ENCODE measurements at places on chromosomes 11 and 22.
A peak's percentile ranks its signal among the peaks of the same experiment; 100 is the strongest.

DNA sequence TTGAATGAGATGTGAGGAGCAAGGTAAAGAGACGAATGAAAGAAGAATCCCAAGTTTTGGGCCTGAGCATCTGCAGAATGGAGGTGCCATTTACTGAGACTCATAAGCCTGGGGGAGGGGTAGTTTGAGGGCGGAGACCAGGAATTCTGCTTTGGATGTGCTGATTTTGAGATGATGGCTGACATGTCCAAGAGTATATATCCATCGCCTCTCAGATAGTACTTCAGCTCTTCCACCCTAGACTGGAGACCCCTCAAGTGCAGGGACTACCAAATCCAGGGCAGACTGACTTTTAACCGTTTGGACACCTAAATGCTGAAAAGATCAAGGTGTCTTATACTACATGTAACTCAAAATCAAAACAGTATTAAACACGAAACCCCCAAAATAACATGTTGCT is 1.3 kb upstream of the SDF2L1 start:
- no peak for DNase-seq

DNA sequence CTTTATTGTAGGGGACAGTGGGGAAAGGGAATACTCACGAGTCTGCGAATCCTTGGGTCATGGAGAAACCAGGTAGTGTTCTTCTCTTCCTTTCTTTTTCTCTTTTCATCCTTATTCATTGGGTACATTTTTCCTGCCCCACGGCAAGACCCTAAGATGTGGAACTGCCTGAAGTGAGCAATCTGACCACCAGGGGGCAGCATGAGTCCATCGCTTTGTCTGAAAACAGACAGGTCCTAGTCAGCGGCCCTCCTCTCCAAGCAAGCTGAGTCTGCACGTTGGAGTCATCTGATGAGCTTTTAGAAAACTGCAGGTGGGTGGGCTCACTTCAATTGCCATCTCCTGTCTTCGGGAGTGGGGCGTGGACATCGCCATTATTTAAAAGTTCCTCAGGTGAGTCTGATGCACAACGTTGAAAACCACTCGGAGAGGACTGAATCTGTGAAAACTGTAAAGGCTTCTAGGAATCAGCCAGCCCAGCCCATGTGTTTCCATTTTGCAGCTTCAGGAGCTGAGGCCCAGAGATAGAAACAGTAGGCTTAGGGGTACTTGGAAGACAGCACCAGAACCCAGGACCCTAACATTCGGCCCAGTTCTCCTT is 34.0 kb upstream of the FBXO3 start:
- DNase-seq, result peak; percentile 81

DNA sequence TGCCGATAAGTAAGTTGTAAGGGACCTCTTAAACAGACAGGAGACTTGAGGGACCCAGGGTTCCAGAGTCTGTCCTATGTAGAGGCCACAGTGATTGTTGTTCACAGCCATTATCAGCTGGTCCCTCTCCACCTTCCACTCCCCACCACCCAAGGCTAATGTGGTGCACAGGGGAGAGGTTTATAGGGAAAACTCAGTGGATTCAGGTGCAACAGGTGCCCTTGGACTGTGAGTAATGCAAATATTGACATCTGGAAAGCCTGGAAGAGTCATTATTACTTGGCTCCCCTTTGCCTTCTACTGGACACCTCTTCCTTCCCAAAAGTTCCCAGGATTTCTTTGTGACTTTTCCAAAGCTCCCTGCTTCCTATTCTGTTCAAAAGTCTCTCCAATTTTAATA is 441.1 kb upstream of the CCDC90B start:
- no peak for DNase-seq

DNA sequence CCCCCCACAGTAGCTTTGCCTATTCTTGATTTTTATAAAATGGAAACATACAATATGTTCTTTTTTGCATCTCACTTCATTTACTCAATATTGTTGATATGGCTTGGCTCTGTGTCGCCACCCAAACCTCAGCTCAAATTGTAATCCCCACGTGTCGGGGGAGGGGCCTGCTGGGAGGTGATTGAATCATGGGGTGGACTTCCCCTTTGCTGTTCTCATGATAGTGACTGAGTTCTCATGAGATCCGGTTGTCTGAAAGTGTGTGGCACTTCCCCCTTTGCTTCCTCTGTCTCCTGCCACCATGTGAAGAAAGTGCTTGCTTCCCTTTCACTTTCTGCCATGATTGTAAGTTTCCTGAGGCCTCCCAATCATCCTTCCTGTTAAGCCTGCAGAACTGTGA is 431.3 kb downstream of the MN1 start:
- DNase-seq, result no peak

GRCh38 chr22:24706054-24706453 is 68.5 kb downstream of the PIWIL3 start:
- DNase-seq, result no peak

DNA sequence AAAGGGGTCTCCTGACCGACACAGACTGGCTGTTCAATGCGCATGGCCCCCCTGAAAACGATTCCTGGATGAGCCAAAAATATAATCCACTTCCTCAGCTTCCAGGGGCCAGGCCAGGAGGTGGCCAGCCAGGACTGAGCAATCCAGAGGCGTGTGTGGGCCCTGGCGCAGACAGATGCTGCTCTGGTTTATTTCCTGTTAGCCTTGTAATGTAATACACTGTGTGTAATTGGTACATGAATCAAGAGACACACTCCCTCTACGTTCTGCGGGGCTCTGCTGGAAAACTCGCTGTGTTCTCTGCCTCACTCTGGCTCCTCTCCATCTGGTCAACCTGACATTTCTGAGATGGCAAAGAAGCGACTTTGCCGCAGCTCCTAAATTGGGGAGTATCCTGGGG is 26.3 kb upstream of the ISX start:
- no peak for DNase-seq

DNA sequence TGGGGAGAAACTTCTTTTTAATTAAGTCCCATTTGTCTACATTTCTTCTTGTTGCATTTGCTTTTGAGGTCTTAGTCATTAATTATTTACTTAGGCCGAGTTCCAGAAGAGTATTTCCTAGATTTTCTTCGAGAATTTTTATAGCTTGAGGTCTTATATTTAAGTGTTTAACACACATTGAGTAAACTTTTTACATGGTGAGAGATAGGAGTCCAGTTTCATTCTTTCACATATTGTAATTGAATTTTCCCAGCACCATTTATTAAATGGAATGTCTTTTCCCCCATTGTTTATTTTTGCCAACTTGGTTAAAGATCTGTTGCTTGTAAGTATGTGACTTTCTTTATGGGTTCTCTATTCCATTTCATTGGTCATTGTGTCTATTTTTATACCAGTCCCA is 1344.0 kb upstream of the RAG2 start:
- DNase-seq, result no peak

DNA sequence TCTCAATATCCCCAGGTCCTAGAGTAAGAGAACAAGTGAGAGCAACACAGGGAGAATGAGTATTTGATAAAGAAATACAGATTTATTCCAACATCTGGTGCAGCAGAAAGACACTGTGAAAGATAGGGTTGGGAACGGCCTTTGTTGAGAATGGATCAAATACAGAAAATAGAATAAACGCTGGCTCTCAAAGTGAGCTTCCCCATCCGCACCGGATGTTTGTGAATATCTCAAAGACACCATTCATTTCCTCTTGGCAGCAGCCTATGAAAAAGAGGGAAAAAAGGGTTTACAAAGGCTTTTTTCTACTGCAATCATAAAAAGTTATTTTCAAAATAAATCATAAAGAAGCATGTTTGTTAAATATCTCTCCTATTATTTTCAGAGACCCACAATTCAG is 279.3 kb downstream of the CASP12 start:
- peak; percentile 71 for DNase-seq

DNA sequence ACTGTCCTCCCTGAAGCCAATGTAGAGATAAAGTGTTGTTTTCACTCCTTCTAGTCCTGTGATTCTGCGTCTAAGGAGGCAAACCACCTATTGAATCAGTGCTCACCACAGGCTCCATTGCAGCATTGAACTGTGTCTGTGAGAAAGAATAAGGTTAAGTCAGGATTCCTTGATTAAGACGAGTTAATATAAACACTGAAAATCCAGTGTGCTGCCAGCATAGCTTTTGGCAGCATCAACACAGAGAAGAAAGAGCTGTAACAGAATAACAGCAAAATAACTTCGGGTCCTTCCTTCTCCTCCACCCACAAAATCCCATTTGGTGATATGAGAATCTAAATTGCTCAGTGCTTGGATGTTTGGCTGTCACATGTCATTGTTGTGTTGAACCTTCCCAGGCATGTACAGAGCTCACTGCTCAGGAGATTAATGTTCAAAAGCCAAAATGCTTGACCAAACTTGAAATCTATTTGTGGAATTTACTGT is 185.2 kb upstream of the DDI1 start:
- DNase-seq, result no peak

GRCh38 chr22:44407987-44408828 is 89.8 kb downstream of the RTL6 start:
- DNase-seq, result no peak

GRCh38 chr11:113991718-113992458 is 17.0 kb downstream of the HTR3A start:
- DNase-seq, result no peak

GRCh38 chr22:50001388-50002231 is 11.0 kb downstream of the IL17REL start:
- DNase-seq, result no peak

DNA sequence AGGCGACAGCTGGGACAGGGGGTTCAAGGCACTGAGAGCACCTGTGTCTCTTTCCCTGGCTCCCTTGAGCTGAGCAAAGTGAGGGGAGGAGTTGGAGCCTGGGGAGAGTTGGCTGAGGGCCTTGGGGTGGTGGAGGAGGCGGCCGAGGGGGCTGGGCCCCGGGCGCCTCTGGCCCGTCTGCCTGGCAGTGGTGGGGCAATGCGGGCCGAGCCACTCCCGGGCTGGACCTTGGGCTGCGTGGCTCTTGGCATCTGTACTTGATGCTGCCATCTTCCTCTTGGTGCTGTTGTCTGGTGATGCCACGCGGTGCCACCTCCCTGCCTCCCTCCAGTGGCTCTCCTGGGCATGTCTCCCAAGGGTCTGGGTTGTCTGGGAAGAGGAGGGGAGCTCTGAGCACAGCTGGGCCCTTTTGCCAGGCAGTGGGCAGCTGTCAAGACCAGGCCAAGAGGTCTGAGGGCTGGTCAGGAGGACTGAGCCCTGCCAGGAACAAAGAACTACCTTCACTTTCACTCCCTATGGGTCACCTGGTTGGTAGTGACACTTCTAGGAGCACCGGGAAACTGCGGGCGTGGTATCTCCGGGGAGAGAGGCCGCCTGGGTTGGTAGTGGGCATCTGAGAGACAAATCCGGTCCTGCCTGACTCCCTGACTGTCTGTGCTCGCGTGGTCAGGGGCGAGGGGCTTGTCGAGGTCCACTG is 1.3 kb downstream of the GRIK4 start:
- DNase-seq, result no peak

DNA sequence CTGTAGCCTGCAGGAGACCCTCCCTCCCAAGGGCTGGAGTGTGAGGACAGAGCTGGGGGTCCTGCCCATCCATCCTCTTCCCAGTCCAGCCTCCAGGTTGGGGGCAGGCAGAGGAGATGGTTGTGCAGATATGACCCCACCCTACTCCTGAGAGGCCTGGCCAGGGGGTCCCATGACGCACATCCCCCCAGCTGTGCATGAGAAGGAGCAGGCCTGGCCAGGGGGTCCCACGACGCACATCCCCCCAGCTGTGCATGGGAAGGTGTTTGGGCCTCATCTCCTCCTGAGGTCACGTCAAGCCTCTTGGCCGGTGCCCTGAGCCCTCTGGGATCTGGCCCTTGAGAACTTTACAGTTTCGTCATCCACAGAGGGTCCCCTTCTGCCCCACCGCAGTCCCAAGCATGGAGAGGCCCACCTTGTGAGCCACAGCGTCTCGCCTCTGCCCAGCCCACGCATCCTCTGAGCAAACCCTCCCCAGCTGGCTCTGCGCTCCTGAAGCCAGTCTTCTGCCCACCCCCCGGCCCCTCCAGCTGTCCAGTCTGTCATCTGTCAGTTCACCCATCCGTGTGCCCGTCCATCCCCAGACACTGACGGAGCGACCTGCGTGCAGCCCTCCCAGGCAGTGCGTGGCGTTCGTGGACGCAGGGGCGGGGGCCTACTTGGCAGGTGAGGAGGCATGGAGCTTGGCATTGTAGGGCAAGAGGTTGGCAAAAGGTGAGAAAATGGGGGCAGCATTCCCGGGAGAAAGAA is 2.3 kb downstream of the ANO9 start:
- no peak for DNase-seq

GRCh38 chr11:17601256-17601671 is 54.2 kb downstream of the OTOG start:
- DNase-seq, result peak; percentile 26

DNA sequence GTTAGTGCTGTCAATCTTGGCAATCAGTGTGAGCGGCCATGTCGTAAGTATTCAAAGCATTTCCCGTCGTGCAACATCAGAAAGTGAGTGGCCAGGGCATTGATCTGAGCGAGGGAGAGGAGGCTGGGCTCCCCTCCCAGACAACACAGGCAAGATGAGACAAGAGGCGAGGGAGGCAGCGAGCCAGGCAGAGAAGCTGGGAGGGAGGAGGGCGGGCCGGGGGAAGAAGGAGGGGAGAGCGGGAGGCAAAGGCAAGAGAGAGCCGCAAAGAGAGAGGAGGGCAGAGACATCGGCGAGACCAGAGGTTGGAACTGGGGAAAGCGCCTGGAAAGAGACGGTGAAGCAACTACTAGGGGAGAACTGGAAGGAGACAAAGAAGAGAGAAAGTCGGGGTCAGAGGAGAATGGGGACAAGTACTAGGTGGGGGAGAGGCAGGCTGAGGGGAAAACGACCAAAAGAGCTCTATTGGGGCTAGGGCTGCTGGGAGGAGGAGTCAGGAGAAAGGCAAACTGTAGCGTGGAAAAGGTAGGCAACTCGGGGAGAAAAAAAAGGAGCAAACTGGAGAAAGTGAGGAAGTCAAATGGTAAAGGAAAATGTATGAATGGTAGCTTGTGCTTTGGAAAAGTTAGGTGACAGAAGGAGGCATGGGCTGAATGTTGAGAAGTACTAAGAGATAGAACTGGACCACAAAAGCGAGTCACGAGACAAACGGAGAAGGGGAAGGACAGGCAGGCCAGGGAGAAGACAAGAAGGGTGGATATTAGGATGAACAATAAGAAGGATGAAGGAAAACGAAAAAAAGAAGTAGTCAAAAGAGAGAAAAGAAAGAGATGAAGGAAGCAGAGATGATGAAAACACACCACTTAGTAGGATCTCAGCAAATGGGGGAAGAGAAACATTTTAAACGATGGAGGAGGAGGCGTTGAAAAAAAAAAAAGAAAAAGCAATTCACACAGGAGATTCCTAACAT is 130.5 kb upstream of the C11orf58 start:
- DNase-seq, result no peak

GRCh38 chr11:17229481-17230152 is 21.8 kb upstream of the PIK3C2A start:
- no peak for DNase-seq

DNA sequence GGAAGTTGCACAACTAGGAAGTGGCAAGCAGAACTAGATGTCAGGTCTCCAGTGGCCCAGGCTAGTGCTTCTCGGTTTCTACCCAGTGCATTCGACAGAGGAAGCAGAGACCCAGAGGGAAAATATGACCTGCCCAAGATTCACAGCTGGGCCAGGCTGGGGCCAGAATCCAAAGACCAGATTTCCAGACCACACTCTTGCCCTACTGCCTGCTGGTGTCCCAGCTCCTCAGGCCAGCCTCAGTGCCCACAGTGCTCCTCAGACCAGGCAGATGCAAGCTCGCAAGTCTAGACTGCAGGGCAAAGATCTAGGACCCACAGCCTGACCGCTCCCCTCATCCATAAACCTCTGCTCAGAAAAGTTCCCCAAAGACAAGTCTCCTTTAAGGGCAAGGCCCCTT is 262.6 kb downstream of the BUD13 start:
- DNase-seq, result no peak

GRCh38 chr11:57413681-57414080 is 13.2 kb downstream of the SLC43A3 start:
- DNase-seq, result no peak

Data from putamen (tissue), 1 donor.